SJCRH30 (cell line): ENCODE measurements at places on chromosomes 1 and 21.
A peak's percentile ranks its signal among the peaks of the same experiment; 100 is the strongest.

DNA sequence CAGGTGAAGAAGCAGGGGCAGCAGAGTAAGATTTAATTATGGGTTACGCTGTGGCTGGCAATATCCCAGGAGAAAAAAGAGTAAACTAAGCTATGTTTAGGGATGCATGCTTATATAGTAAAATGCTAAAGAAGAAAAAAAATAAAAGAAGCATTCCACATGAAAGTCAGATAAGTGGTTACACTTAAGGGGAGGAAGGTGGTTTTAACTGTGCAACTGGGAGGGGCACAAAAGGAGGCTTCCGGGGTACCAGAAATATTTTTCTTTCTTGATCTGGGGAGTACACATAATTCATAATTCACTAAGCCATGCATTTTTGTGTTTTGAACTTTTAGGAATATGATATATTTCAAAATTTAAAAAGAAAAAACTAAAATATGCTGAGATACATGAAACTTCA is 39.5 kb downstream of the USP48 start:
- no peaks in the 10 kb centered on the region for H3K27me3 ChIP-seq
- no peak overlapping the region for H3K27ac ChIP-seq
- H3K4me3 ChIP-seq: no peak overlapping the region

DNA sequence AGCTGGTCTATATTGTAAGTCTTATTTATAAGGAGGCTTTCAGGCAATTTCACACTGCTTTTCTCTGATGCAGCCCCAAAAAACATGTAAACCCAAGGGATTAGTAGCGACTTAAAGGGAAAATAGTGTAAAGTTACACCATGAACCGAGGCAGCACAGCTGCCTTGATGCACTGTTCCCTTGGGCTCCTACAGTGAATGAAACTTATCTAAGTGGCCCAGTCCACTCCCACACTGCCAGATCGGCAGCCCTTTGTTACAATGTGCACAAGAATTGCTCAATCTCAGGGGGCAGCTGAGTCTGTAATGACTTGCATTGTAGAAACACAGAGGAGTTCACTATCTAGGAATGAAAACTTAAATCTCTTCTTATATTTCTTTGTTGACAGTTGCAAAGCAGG is 120.8 kb upstream of the ADGRL2 start:
- H3K27ac ChIP-seq: peak overlapping the region; percentile 50; the same call in 1 of the 2 replicates
- DNase-seq: peak; percentile 75
- H3K4me3 ChIP-seq: peak overlapping the region; percentile 31
- H3K27me3 ChIP-seq: no peaks in the 10 kb centered on the region

DNA sequence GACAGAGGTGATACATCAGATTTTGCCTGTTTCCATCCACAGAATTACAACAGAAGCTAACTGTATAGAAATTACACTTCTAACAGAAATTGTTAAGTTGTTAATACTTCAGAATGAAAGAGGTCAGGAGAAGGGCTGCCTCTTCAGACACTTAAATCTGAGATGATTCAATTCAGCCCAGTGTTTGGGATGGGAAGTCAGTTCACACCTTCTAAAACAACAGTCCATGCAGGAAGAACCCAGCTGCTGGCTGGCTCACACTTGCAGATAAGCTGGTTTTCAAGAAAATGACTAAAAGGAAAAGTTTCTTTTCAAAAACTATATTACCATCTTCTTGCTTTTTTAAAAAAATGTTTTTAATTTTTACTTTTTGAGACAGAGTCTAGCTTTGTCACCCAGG is 132.4 kb downstream of the SMYD2 start:
- no peak for DNase-seq
- no peaks in the 10 kb centered on the region for H3K27me3 ChIP-seq
- peaks cover 19% of the 10 kb centered on the region for H3K36me3 ChIP-seq
- H3K27ac ChIP-seq: no peak overlapping the region
- no peak overlapping the region for H3K4me3 ChIP-seq

DNA sequence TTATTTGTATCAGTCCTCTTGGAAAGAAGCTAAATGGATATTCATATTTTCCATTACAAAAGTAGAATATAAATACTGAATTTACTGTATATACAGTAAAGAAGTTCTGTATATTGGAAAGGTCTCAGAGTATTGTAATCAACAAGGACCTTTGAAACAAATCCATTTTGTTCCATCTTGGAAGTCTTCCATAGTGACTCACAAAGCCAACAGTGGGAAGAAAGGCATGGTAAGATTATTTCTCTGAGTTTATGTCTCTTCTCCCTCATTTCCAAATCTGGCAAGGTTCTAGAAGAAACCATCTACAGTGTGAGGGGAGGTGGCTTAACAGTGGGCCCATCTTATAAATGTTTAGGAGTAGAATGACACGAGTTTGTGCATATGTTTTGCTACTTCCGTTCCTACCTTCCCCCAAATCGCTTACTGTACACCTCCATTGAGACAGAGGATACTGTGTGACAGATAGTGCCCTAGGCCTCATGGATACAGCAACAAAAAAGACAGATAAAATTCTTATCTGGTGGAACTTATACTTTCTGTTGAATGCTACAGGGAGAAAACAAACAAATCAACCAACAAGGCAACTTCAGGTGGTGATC is 22.1 kb upstream of the SSX2IP start:
- no peaks in the 10 kb centered on the region for H3K36me3 ChIP-seq
- no peaks in the 10 kb centered on the region for H3K4me1 ChIP-seq
- DNase-seq: no peak
- no peak overlapping the region for H3K27ac ChIP-seq
- no peak overlapping the region for H3K4me3 ChIP-seq

DNA sequence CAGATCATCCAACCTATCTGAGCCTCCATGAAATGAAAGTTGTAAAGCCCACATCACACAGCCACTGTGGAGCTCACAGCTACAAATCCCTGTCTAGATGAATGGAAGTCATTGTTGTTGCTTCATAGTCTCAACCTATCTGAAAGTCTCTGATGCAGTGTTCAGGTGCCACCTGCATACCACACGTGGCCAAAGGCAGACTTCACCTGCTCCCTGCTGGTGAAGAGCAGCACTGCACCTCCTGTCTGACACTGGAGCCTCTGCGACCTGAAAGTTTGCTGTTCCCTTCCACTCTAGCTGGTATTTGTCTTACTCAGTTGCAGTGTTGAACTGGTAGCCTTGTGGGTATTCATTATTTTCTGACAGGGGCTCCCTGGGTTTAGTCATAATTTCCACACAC is 18.4 kb downstream of the LORICRIN start:
- H3K27ac ChIP-seq: no peak overlapping the region
- H3K4me1 ChIP-seq: no peaks in the 10 kb centered on the region
- H3K27me3 ChIP-seq: no peaks in the 10 kb centered on the region

GRCh38 chr1:61213245-61214011 is 131.1 kb downstream of the NFIA start:
- H3K4me1 ChIP-seq: no peaks in the 10 kb centered on the region
- H3K27ac ChIP-seq: no peak overlapping the region
- H3K4me3 ChIP-seq: no peak overlapping the region
- no peaks in the 10 kb centered on the region for H3K36me3 ChIP-seq
- H3K27me3 ChIP-seq: no peaks in the 10 kb centered on the region

- no peak overlapping the region for H3K4me3 ChIP-seq
- H3K27me3 ChIP-seq: no peaks in the 10 kb centered on the region
- H3K27ac ChIP-seq: peak overlapping the region; percentile 60
- peak; percentile 55 for DNase-seq
- H3K4me1 ChIP-seq: peaks cover 20% of the 10 kb centered on the region
Observed at GRCh38 chr1:117820694-117821381, 108.6 kb downstream of the GDAP2 start.

- no peak overlapping the region for H3K27ac ChIP-seq
- H3K4me3 ChIP-seq: no peak overlapping the region
- no peak for DNase-seq
- H3K27me3 ChIP-seq: no peaks in the 10 kb centered on the region
Observed at GRCh38 chr1:160925652-160926244, 28.9 kb downstream of the ITLN2 start.

GRCh38 chr1:11693024-11693590 is 1.6 kb downstream of the DRAXIN start:
- H3K4me3 ChIP-seq: no peak overlapping the region
- peak; percentile 70 for DNase-seq
- H3K27ac ChIP-seq: no peak overlapping the region
- peaks cover 38% of the 10 kb centered on the region for H3K4me1 ChIP-seq
- no peaks in the 10 kb centered on the region for H3K36me3 ChIP-seq

- H3K4me3 ChIP-seq: no peak overlapping the region
- no peaks in the 10 kb centered on the region for H3K4me1 ChIP-seq
- DNase-seq: no peak
- peaks cover 22% of the 10 kb centered on the region for H3K27me3 ChIP-seq
- no peak overlapping the region for H3K27ac ChIP-seq
- no peaks in the 10 kb centered on the region for H3K36me3 ChIP-seq
Observed at GRCh38 chr1:13593511-13594131, 10.0 kb downstream of the PDPN start.

GRCh38 chr1:15323351-15323988 is 76.4 kb downstream of the FHAD1 start:
- no peaks in the 10 kb centered on the region for H3K27me3 ChIP-seq
- DNase-seq: peak; percentile 82
- peak overlapping the region; percentile 16; the same call in 1 of the 2 replicates for H3K27ac ChIP-seq
- no peaks in the 10 kb centered on the region for H3K36me3 ChIP-seq
- peaks cover 23% of the 10 kb centered on the region for H3K4me1 ChIP-seq
- H3K4me3 ChIP-seq: peak overlapping the region; percentile 53

GRCh38 chr1:25618433-25618808 is 1.8 kb downstream of the MAN1C1 start:
- DNase-seq: peak; percentile 72
- H3K27me3 ChIP-seq: no peaks in the 10 kb centered on the region
- H3K36me3 ChIP-seq: peaks cover 8% of the 10 kb centered on the region; the same call in 1 of the 2 replicates
- H3K27ac ChIP-seq: peak overlapping the region; percentile 87
- H3K4me3 ChIP-seq: peak overlapping the region; percentile 97

GRCh38 chr1:205258719-205259118 is 31.0 kb downstream of the TMCC2 start:
- no peak overlapping the region for H3K4me3 ChIP-seq
- peak; percentile 52 for DNase-seq
- H3K4me1 ChIP-seq: peaks cover 53% of the 10 kb centered on the region
- peak overlapping the region; percentile 62 for H3K27ac ChIP-seq
- H3K27me3 ChIP-seq: no peaks in the 10 kb centered on the region

GRCh38 chr1:6163973-6164617 is 16.0 kb downstream of the CHD5 start:
- H3K4me3 ChIP-seq: no peak overlapping the region
- no peak overlapping the region for H3K27ac ChIP-seq
- peaks cover 54% of the 10 kb centered on the region for H3K27me3 ChIP-seq
- DNase-seq: no peak
- H3K4me1 ChIP-seq: no peaks in the 10 kb centered on the region

GRCh38 chr1:116725798-116726197 is 28.4 kb upstream of the CD2 start:
- H3K27me3 ChIP-seq: no peaks in the 10 kb centered on the region
- no peak for DNase-seq
- H3K4me3 ChIP-seq: no peak overlapping the region
- no peaks in the 10 kb centered on the region for H3K36me3 ChIP-seq
- no peak overlapping the region for H3K27ac ChIP-seq
- H3K4me1 ChIP-seq: no peaks in the 10 kb centered on the region

- no peaks in the 10 kb centered on the region for H3K27me3 ChIP-seq
- no peaks in the 10 kb centered on the region for H3K36me3 ChIP-seq
- H3K27ac ChIP-seq: no peak overlapping the region
- DNase-seq: no peak
- no peak overlapping the region for H3K4me3 ChIP-seq
Observed at GRCh38 chr21:24456358-24456757, 1150.9 kb downstream of the MRPL39 start.

GRCh38 chr1:31390071-31390470 is 17.2 kb upstream of the FABP3 start:
- H3K36me3 ChIP-seq: no peaks in the 10 kb centered on the region
- no peaks in the 10 kb centered on the region for H3K4me1 ChIP-seq

GRCh38 chr1:9281908-9282695 is 10.6 kb upstream of the SPSB1 start:
- H3K27ac ChIP-seq: no peak overlapping the region
- H3K27me3 ChIP-seq: no peaks in the 10 kb centered on the region; the same call in 1 of the 2 replicates
- H3K4me1 ChIP-seq: peaks cover 13% of the 10 kb centered on the region
- H3K36me3 ChIP-seq: no peaks in the 10 kb centered on the region
- peak; percentile 44 for DNase-seq

DNA sequence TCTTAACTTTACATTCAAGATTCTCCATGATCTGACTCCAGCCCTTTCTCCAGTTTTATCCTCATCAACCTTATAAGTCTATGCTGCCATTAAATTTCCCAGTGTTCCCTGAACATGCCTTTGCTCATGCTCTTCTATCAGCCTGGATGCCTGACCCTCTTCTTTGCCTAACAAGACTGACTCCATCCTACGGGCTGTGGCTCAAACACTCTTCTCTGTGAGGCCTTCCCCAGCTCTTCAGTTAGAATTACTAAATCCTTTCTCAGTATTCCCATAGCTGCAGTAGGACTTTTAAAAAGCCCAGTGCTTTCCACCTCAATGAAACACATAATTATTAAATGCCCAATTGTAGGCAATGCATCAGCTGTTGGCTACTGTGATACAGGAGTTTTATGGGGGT is 76.5 kb upstream of the GNG12 start:
- no peak overlapping the region for H3K4me3 ChIP-seq
- peaks cover 9% of the 10 kb centered on the region; the same call in 1 of the 2 replicates for H3K4me1 ChIP-seq
- no peak overlapping the region for H3K27ac ChIP-seq
- H3K36me3 ChIP-seq: no peaks in the 10 kb centered on the region
- no peaks in the 10 kb centered on the region for H3K27me3 ChIP-seq
- no peak for DNase-seq

- H3K36me3 ChIP-seq: no peaks in the 10 kb centered on the region
- no peak for DNase-seq
- no peak overlapping the region for H3K27ac ChIP-seq
- H3K27me3 ChIP-seq: peaks cover 2% of the 10 kb centered on the region; the same call in 1 of the 2 replicates
Observed at GRCh38 chr21:34187935-34188334, 114.6 kb downstream of the MRPS6 start.

DNA sequence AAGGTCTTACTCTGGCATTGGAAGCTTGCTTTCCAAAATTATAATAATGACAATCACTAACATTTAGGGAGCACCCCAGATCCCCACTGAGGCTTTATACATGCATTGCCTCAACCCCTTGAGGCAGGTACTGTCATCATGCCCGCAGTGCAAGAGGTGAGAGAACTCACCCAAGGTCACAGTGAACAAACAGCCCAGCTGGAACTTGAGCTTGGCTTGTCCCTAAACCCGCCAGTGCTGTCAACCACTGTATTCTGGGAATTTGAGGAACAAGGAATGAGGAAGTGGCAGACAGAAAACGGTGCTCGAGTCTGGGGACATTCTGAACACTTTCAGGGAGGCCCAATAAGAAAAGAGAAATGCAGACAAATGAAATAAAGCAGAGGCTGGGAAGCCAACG is 34.6 kb upstream of the TLR5 start:
- H3K27me3 ChIP-seq: no peaks in the 10 kb centered on the region
- H3K36me3 ChIP-seq: no peaks in the 10 kb centered on the region
- H3K4me1 ChIP-seq: no peaks in the 10 kb centered on the region
- no peak overlapping the region for H3K27ac ChIP-seq
- no peak for DNase-seq

- DNase-seq: no peak
- H3K27me3 ChIP-seq: no peaks in the 10 kb centered on the region
- H3K27ac ChIP-seq: no peak overlapping the region
- H3K36me3 ChIP-seq: peaks cover 4% of the 10 kb centered on the region
Observed at GRCh38 chr1:12231276-12231595, 1.4 kb downstream of the VPS13D start.

GRCh38 chr1:174976436-174977108 is 23.2 kb upstream of the CACYBP start:
- H3K27me3 ChIP-seq: no peaks in the 10 kb centered on the region
- H3K4me1 ChIP-seq: no peaks in the 10 kb centered on the region
- no peak overlapping the region for H3K27ac ChIP-seq
- no peak for DNase-seq
